ENCODE measurements at places on chromosomes 11 and 22. TPM values are rescaled to one million over a fixed set of nuclear protein-coding genes. Genes with fewer than 3 reads are reported as not detected.

- DNase-seq, result peak; percentile 48
Observed at GRCh38 chr11:121508449-121508848, 55.7 kb upstream of the SORL1-AS1 start.

- no peak for DNase-seq
Observed at GRCh38 chr11:30666817-30667216, 80.7 kb upstream of the MPPED2 start.

The GAB4 gene
- 0.16 TPM for total RNA-seq

- no peak for DNase-seq
Observed at GRCh38 chr11:9720290-9720630, 56.4 kb downstream of the SWAP70 start.
